SK-N-MC (cell line): ENCODE measurements at places on chromosomes 1 and 21.

DNA sequence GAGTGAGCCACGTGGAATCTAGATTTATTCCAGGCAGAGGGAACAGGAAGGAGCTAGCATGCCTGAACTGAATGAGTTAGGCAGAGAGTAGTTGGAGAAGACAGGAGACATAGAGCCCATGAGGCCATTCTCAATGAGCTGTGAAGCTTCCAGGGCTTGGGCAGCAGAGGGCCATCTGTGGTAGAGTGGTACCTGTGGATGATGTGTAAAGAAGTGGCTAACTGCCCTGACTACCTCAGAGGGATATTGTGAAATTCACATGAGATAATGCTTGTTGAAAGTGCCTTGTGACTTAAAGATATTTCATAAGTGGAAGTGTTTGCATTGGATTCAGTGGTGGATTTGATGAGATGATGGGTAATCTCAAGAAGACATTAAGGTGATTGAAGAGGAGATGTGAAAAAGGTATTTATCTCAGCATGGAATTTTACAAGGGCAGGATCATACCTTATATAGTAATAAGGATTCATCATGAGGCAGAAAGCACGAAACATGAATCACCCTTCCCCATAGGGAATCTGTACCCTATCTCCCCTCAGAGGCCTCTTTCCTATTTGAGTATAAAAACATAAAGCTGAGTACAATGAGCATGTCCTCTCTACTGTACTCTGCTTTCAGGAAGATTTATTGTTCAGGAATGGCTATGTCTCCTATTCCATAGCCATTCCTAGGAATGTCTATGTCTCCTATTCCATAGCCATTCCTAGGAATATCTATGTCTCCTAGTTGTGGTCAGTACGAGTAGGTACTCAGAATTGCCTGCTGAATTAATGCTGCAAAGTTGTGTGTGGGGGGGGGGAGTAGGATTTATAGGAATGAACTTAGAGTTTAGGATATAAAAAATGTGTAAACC is 146.8 kb downstream of the PAPPA2 start:
- DNase-seq = no peak

DNA sequence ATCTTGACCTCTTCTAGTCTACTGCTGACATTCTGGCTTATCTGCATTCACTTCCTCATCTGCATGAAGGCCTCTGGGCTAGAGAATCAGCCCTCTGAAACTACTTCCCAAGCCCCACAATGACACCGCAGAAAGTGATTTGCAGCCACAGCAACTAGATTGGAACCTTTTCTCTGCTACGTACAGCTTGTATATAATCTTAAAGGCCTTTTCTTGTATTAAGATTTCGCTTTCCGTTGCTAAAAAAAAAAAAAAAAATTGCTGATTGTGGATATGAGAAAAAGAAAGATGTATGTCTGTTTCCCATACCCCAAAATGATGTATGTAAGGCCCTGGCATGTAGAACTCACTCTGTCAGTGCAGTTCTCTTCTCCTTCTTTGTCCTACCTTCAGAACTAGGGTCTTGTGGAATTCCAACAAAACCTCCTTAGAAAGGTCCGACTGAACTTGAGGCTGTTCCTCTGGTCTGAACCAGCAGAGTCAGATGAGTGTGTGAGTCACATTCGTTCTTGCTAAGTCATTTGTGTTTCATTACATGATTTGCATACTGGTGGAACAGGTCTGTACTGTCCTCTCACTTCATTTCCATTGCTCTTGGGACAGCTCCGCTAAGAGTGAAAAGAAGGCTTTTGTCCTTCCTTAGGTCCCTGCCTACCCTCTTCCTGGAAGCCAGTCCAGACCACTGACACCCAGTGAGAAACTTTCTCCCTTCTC is 62.7 kb downstream of the PLPP3 start:
- no peak for DNase-seq

GRCh38 chr1:48688102-48688760 is 88.5 kb downstream of the BEND5 start:
- DNase-seq = no peak

DNA sequence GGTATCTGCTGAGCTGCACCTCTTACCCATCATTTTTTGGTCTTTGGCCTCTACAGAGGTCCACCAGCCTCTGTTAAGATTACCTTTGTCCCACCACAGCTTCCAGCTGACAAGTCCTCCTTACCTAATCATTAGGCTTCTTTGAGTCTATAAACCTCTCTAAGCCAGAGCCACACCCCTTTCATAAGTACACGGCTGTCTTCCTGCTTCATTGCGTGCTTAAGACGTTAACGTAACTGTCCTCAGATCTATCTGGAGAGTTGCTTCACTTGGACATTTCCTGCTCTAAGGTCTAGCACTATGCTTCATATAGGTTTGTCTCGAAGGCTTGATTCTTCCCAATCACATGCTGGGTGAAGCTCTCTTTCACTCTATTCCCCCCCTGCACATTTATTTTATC is 71.0 kb upstream of the CACHD1 start:
- no peak for DNase-seq

GRCh38 chr1:39214998-39215873 is 10.7 kb downstream of the MACF1 start:
- no peak for DNase-seq
